ENCODE measurements at places on chromosomes 1 and 21.
A peak's percentile ranks its signal among the peaks of the same experiment; 100 is the strongest.

GRCh38 chr1:150613061-150613920, 16.1 kb downstream of the ENSA start:
- DNase-seq, result peak; percentile 87

- no peak for DNase-seq
Measured at GRCh38 chr1:210883821-210884220, 250.1 kb downstream of the KCNH1 start.

GRCh38 chr1:112429749-112430148, 33.7 kb downstream of the CTTNBP2NL start:
- no peak for DNase-seq

DNA sequence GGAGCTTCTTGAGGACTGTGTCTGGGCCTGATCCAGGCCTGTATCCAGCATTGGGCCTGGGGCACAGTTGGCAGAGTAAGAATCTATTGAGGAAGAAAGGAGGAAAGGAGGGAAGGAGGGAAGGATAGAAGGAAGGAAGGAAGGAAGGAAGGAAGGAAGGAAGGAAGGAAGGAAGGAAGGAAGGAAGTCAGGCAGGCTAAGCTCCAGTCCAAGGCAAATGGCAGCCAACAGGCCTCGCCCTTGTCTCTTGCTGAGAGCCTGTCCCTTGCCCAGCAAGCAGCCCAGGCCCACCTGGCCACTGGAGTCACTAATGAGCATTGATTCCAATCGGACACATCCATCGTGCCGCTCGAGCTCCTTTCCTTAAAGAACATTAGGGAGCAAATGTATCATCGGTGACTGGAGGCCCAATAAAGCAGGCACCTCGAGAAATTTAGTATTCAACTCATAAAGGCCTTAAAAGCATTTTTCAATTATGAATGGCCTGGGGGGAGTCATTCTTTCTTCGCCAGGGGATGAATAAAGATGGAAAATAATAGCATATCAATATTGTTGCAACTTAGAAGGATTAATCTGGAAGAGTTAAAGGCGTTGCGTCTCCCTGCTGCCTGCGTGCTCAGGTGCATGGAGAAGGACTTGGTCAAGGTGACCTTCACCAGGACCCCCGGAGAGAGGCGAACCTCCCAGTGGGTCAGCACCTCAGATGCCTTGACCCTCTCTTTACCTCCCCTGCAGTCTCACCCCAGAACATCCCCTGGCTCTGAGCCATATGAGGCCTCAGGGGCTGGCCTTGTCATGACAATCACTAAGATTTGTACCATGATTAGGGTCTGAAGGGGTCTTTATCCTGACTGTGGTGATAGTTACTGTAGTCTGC, 144.5 kb upstream of the RUNX3 start:
- DNase-seq, result no peak

DNA sequence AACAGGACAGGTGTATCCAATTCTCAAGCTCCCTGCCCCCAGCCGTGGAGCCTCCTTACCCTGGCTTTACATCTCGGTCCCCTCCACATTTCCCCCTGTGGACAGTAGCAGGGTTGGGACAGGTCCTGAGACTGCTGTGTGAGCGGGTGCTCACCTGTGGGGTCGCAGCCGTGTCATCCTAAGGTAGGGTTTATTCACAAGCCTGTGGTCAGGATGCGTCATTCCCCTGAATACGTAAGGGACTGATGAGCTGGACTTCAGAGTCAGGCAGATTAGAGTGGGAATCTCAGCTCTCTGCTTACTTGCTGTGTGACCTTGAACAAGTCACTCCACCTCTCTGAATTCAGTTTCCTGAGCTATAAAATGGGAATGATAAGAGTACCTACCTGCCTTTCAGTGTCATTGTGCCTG, 17.7 kb downstream of the ZNF362 start:
- no peak for DNase-seq

DNA sequence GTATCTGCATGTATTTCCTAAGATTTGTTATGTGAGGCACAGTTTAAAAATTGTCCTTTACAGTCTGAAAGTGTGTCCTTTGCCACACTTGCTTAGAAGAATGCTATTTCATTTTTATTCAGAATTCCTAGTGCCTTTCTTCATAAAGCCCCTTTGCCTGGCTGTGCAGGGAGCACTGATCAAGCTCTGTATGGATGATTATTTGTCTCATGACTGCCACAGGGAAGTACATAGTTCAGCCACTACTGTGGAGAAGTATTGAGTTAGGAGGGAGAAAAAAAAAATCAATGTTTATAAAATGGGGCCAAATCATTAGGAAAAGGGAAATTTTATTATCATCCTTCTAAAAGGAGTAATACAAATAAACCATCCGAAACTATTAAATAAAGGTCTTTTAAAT, 51.4 kb downstream of the LHX4 start:
- DNase-seq, result no peak

- no peak for DNase-seq
Measured at GRCh38 chr1:100927276-100927675, 31.4 kb downstream of the SLC30A7 start.

- no peak for DNase-seq
Measured at GRCh38 chr1:43536196-43536863, 5.6 kb downstream of the PTPRF start.

- no peak for DNase-seq
Measured at GRCh38 chr1:51649593-51650091, 32.8 kb downstream of the OSBPL9 start.

DNA sequence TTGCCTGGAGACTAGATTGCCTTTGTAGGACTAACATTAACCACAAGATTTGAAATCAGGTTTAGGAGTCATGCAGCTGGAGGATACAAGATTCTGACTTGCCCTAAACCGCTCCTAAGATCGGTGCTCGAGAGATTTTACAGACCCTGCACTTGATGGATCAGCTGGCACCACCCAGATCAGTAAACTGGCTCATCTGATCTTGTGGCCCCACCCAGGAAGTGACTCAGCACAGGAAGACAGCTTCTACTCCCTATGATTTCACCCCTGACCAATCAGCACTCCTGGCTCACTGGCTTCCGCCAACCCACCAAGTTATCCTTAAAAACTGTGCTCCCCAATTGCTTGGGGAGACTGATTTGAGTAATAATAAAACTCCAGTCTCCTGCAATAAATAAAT, 876 bp upstream of the CATSPERE start:
- DNase-seq, result no peak

GRCh38 chr1:111611986-111612385, 7.6 kb upstream of the RAP1A start:
- DNase-seq, result no peak

DNA sequence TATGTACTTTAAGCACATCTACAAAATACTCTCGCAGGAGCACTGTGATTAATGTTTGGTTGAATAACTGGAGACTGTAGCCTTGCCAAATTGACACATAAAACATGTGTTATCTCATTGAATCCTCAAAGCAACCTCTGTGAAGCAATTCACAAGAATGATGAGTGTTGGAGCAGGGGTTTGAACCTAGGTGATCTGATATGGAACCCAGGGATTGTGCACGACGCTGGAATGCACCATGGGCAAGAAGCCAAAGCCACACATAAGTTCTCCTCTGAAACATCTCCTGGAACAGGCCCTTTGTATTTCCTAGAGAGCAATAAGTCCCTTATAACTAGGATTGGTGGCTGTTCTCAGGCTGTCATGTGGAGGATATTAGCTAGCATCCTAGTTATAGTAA, 124.6 kb upstream of the IVNS1ABP start:
- no peak for DNase-seq
